Activated CD4-positive, alpha-beta T cell treated with anti-CD3 and anti-CD28 coated beads for 36 hours (primary cell): ENCODE measurements at places on chromosomes 7 and 10. TPM values are rescaled to one million over a fixed set of nuclear protein-coding genes. Genes with fewer than 3 reads are reported as not detected.
A peak's percentile ranks its signal among the peaks of the same experiment; 100 is the strongest.

ANKRD61 gene
- 0.32 TPM for total RNA-seq

DNA sequence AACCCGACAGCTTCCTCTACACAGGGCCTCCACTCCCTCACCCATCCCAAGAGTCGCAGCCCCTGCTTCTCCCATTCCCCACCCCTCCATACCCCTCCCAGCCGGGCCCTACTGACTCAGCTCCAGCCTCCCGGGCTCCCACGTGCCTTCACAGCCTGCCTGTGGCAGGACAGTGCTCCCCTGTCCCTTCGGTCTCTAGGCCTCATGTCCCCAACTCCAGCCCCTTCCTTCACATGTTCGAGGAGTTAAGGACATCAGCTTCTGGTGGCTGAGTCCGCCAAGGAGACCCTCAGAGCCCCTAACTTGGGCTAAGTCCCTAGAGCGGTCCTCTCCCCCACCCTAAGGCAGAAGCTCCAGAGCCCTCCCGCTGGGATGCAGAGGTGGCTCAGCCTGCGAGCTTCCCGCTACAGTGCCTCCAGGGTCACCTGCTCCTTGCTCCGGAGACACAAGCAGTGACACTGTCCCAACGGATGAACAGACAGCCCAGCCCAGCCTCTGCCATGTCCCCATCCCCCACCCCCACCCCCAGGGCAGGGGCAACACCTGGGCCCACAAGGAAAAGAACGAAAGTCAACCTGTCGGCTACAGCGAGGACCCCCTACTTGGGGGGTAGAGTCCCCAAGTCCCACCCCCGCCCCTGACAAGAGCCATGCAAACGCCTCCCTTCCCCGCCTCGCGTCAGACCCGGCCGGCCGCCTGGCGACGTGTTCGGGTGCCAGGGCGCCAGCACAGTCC is 716 bp downstream of the SMARCD3 start:
- no peaks in the 10 kb centered on the region for H3K36me3 ChIP-seq
- DNase-seq: no peak
- peaks cover 48% of the 10 kb centered on the region for H3K27me3 ChIP-seq
- H3K27ac ChIP-seq: no peak overlapping the region
- H3K4me3 ChIP-seq: peak overlapping the region; percentile 66

COPG2 gene
- total RNA-seq: 25.9 TPM

DNA sequence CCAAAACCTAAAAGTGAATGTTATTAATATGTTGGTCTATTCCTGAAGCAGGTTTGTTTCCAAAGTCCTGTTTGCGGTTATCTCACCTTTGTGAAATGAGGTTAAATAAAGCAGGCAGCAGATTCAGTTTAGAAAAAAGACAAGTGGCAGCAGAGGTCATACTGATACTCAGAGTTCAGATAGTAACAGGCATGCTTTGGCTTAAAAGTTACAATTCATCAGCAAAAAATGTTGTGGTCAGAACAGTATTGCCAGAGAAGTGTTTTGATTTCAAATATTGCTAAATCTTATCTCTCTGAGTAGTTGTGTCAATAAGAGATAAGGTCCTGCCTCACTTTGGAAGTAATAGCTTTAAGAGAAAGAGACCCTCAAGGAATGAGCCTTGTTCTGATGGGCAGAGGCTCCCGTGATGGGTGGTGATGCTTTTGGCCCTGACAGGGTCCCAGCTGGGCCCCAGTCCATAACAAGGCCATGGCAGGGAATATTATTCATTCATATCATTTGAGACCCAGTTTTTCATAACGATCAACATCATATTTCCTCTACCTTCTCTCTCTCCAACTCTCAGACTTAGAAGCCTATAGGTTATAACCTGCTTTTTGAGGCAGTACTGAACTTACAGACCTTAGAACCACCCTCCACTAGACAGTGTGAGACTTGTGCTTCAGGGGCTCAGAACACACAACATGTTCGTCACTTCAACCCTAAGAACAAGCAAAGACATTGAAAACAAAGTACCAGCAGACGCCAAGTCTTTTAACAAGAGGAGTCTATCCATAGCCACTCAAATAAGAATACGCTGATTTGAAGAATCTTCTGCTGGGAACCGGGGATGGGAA is 58.5 kb upstream of the AHR start:
- H3K4me1 ChIP-seq: peaks cover 29% of the 10 kb centered on the region
- DNase-seq: no peak
- H3K27me3 ChIP-seq: no peaks in the 10 kb centered on the region
- no peak overlapping the region for H3K27ac ChIP-seq

- peaks cover 25% of the 10 kb centered on the region for H3K4me1 ChIP-seq
- no peak overlapping the region for H3K4me3 ChIP-seq
- no peak overlapping the region for H3K27ac ChIP-seq
- peaks cover 4% of the 10 kb centered on the region for H3K36me3 ChIP-seq
- H3K27me3 ChIP-seq: no peaks in the 10 kb centered on the region
Measured at GRCh38 chr10:5440206-5440605, 27.8 kb downstream of the NET1 start.

DNA sequence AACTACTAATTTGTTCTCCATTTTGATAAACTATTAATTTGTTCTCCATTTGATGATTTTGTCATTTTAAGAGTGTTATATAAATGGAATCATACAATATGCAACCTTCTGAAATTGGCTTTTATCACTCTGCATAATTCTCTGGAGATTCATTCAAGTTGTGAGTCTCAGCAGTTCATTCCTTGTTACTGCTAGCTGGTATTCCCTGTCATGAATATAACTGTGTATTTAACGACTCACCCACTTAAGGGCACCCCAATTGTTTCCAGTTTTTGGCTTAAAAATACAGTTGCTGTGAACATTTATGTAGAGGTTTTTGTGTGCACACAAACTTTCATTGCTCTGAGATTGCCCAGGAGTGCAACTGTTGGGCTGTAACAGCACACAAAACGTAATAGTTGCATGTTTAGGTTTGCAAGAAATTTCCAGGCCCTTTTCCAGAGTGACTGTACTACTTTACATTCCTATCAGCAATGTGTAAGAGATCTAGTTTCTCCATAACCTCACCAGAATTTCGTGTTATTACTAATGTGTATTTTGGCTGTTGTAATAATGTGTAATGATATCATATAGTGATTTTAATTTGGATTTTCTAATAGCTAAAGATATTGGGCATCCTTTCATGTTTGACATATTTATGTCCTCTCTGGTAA is 153.2 kb upstream of the ADCY1 start:
- H3K27me3 ChIP-seq: peaks cover 20% of the 10 kb centered on the region
- H3K4me3 ChIP-seq: no peak overlapping the region
- H3K27ac ChIP-seq: no peak overlapping the region
- H3K4me1 ChIP-seq: peaks cover 3% of the 10 kb centered on the region
- no peak for DNase-seq

DNA sequence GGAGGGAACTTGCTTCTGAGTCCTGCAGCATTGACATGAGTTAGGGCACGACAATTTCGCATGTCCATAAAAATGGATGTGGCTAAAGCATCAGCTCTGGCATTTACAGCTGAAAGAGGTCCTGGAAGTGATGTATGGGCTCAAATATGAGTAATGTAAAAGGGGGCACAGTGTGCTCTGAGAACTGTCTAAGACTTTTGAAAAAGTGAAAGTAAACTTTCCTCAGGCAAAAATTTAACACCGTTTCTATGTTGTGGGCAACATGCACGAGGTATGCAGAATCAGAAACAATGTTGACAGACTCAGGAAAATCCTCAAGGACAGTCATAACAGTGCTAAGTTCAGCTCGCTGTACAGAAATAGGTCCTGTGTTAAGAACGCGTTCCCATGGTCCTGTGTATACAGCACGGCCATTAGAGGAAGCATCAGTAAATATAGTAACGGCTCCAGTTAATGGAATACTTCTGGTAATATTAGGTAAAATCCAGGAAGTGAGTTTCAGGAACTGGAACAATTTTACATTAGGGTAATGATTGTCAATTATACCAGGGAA is 37.9 kb upstream of the AKR1C2 start:
- no peak overlapping the region for H3K27ac ChIP-seq
- H3K36me3 ChIP-seq: no peaks in the 10 kb centered on the region
- H3K4me1 ChIP-seq: no peaks in the 10 kb centered on the region

GRCh38 chr10:19824381-19825342 is 8.4 kb downstream of the PLXDC2 start:
- H3K4me1 ChIP-seq: no peaks in the 10 kb centered on the region
- no peak for DNase-seq
- H3K27me3 ChIP-seq: peaks cover 5% of the 10 kb centered on the region
- no peak overlapping the region for H3K4me3 ChIP-seq

EBLN1 gene
- not detected for total RNA-seq

GRCh38 chr10:89357975-89358374 is 19.9 kb upstream of the IFIT1B start:
- H3K27ac ChIP-seq: no peak overlapping the region
- peaks cover 7% of the 10 kb centered on the region for H3K27me3 ChIP-seq
- DNase-seq: no peak
- H3K4me1 ChIP-seq: peaks cover 2% of the 10 kb centered on the region
- peaks cover 2% of the 10 kb centered on the region for H3K36me3 ChIP-seq

- no peak overlapping the region for H3K4me3 ChIP-seq
- no peak overlapping the region for H3K27ac ChIP-seq
- H3K4me1 ChIP-seq: peaks cover 19% of the 10 kb centered on the region
- DNase-seq: no peak
Measured at GRCh38 chr7:36747280-36748016, 23.2 kb upstream of the AOAH start.

- peaks cover 44% of the 10 kb centered on the region for H3K27me3 ChIP-seq
- peaks cover 35% of the 10 kb centered on the region for H3K4me1 ChIP-seq
- peak within 1 kb of the TSS; percentile 85 for H3K27ac ChIP-seq
- no peaks in the 10 kb centered on the region for H3K36me3 ChIP-seq
- peak; percentile 51 for DNase-seq
Measured at GRCh38 chr7:80134536-80135308, at the start of gene GNAI1. TSS of gene GNAI1 (plus strand) at chr7:80134831. CDS start at chr7:80135161, 330 bp downstream.

DNA sequence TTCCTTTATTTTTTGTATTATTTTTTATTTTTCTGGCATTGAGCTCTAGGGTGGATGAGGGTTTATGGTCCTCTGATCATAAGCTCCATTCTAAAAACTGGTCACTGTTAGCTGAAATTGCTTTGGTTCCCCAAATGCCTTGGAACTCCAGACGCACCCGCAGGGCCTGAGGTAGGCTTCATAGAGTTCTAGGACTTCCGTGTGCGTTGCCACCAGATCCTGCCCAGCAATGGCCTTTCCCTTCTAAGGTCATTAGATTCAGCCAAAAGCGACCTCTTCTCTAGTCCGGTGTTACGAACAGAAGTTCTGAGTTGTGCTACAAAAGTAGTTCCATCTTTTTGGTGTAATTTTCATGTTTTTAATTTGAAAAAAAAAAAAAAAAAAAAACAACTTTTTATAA is 64.4 kb downstream of the KLHDC10 start:
- peaks cover 26% of the 10 kb centered on the region for H3K36me3 ChIP-seq
- DNase-seq: no peak
- no peaks in the 10 kb centered on the region for H3K27me3 ChIP-seq
- H3K4me1 ChIP-seq: peaks cover 9% of the 10 kb centered on the region
- no peak overlapping the region for H3K4me3 ChIP-seq
- H3K27ac ChIP-seq: no peak overlapping the region

DNA sequence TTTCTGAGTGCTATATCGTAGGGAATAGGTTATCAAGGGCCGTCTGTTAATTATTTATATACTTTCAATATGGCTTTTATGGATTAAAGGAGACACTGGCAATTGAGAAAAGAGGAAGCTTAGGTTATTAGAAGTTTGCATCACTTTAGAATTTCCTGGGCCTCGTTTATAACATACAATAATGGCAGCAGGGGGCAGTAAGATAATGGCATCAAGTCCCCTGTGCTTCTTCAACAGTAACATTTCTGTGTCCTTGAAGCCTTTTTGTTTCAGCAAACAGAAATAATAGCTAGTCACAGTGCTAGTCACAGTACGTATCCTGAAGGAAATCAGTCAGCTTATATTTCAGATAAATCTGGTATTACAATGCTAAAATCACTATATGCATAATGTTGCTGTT is 41.9 kb downstream of the SPAM1 start:
- no peaks in the 10 kb centered on the region for H3K4me1 ChIP-seq
- H3K27me3 ChIP-seq: no peaks in the 10 kb centered on the region
- no peak overlapping the region for H3K27ac ChIP-seq
- H3K36me3 ChIP-seq: no peaks in the 10 kb centered on the region

DNA sequence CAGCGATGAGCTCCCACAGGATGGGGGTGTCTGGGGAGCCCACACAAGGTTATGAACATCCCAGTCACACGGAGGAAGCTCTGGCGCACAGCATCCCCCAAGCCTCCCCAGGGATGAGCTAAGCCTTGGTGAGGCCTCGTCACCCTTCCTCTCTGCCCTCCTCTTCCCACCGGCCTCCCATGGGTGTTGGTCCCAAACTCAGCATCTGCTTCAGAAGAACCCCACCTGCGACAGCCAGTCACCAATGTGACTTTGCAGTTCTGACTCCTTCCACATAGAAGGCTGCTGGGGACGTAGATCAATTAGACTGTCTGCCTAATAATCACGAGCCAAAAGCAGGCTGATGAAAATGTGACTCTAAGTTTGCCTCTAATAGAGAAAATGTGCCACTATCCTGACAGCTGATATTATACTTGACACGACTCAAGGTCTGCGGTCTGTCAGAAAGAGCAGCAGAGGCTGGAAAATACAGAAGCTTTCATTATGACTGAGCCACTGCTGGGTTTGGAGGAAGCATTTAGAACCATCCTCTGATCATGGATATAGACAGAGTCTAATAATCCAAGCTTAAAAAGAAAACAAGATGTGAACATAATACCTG is 116.0 kb upstream of the PFKP start:
- H3K27me3 ChIP-seq: peaks cover 28% of the 10 kb centered on the region
- no peak overlapping the region for H3K27ac ChIP-seq
- peaks cover 43% of the 10 kb centered on the region for H3K4me1 ChIP-seq
- H3K36me3 ChIP-seq: no peaks in the 10 kb centered on the region
- DNase-seq: peak; percentile 11
- H3K4me3 ChIP-seq: no peak overlapping the region

- H3K36me3 ChIP-seq: peaks cover 20% of the 10 kb centered on the region
- H3K4me1 ChIP-seq: peaks cover 40% of the 10 kb centered on the region
- no peak overlapping the region for H3K27ac ChIP-seq
- H3K4me3 ChIP-seq: no peak overlapping the region
Measured at GRCh38 chr10:118339111-118339510, 3.0 kb downstream of the FAM204A start.

DNA sequence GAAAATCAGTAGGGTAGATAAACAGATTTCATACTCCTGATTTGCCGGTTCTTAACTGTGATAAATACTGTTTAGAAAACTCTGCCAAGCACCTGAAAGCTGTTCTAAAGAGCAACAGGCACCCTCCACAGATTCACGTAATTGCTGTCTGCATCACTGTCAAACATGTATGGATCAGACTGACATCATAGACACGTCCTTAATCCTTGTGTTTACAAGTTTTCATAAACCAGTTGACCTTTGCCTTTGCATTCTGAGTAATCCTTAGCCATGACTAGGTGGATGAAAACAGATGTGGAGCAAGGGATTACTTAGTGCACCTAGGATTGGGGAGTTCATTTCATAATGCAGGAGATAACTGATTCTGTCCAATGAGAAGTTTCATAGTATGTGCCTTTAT is 41.6 kb downstream of the SLC39A12 start:
- DNase-seq: no peak
- H3K4me3 ChIP-seq: no peak overlapping the region
- H3K27ac ChIP-seq: no peak overlapping the region
- H3K36me3 ChIP-seq: no peaks in the 10 kb centered on the region

DNA sequence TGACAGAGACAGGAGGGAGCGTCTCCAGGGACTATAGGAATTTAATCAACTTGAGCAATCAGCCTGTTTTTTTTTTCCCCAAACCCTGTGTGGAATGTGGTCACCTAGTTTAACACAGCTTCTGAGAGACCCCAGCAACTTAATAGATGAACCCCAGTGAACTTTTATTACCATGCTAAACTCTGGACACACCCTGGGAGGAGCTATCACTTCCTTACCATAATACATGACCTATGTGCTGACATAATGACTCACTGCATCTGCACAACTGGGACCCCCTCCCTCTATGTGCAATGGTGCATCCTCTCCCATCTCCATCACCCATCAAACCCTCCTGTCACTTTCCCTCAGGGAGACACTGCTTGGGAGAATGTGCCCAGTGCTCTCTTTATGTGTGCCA is 83.7 kb downstream of the EPC1 start:
- peaks cover 11% of the 10 kb centered on the region for H3K36me3 ChIP-seq
- DNase-seq: no peak
- no peak overlapping the region for H3K4me3 ChIP-seq
- H3K27ac ChIP-seq: no peak overlapping the region
